Left lung (tissue), 14 donors: ENCODE measurements at places on chromosomes 11 and 22. TPM values are rescaled to one million over a fixed set of nuclear protein-coding genes. Genes with fewer than 3 reads are reported as not detected.

- peak; percentile 43 for DNase-seq
Observed at GRCh38 chr11:64537876-64538275, 53.1 kb upstream of the SLC22A12 start.

- DNase-seq = no peak
Observed at GRCh38 chr22:26981111-26981510, 323.7 kb downstream of the MIAT start.

DNA sequence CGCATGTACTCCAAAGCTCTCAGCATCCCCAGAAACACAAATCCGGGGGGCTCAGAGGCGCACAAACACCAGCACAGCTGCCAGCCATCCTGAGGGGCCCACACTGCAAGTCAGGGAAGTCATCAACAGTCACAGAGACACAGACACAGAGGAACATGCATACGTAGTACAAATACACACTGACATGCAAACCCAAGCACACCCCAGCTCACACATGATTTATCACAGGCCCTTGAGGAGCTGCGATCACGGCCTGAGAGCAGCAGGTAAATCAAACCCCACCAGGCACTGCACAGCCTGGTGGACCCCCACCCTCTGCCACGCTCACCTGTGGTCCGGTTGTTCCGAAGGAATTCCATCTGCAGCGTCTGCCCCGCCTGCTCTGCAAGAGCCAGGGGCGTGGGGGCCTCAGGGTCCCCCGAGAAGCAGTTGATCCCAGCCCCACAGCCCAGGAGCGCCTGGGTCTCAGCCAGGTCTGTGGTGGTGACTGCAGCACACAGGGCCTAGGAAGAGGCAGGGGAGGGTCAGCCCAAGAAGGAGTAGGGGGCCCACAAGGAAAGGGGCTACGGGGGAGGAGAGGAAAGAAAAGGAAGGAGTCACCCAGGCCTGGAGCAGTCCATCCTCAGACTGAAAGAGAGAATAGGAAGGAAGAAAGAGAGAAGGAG is 28.5 kb upstream of the PDE2A start:
- DNase-seq = no peak

- no peak for DNase-seq
Observed at GRCh38 chr11:114158886-114159285, 99.4 kb downstream of the ZBTB16 start.

- DNase-seq = no peak
Observed at GRCh38 chr11:79081471-79082031, 359.3 kb downstream of the TENM4 start.

- no peak for DNase-seq
Observed at GRCh38 chr11:78339945-78340344, 77.7 kb downstream of the GAB2 start.

DNA sequence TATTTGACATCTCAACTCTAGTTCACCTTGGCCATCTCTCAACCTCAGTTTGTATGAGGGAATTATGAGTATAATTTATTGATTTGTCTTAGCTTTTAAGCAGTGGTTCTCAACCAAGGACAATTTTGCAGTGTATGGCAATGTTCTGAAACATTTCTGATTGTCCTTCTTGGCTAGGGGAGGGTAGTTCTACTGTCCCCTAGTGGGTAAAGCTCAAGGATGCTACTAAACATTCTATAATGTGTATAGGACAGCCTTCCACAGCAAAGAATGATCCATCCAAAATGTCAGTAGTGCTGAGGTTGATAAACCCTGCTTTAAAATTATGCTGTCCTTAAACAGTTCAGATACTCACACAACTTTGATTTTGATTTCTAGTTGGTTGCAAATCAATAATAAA is 78.1 kb upstream of the ALKBH3 start:
- no peak for DNase-seq

- no peak for DNase-seq
Observed at GRCh38 chr11:46249938-46250744, 27.3 kb upstream of the CREB3L1 start.

- no peak for DNase-seq
Observed at GRCh38 chr11:115276799-115277198, 227.4 kb downstream of the CADM1 start.

GRCh38 chr11:113847580-113847979 is 27.8 kb downstream of the USP28 start:
- DNase-seq = no peak

GRCh38 chr11:16790486-16791190 is 52.2 kb downstream of the C11orf58 start:
- DNase-seq = no peak

GRCh38 chr11:129023968-129024676 is 81.5 kb upstream of the TP53AIP1 start:
- peak; percentile 69 for DNase-seq

- no peak for DNase-seq
Observed at GRCh38 chr11:48000432-48000831, 20.1 kb downstream of the PTPRJ start.

DNA sequence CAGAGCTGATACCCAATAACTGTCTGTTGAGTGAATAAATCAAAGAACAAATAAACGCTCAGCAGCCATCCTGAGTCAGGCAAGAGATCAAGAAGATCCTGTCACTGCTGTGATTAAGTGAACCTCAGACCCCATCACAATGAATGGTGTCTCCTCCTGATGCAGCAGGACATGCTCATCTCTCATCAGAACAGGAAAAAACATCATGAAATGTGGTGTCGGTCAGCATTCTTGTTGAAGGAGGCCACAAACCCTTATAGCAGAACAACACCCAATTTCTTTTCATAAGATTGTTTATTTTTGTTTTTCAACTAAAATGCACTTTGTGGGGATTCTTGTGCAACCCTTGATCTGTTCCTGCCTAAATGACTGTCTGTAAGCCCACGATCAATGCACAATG is 60.3 kb downstream of the SYTL2 start:
- no peak for DNase-seq

- no peak for DNase-seq
Observed at GRCh38 chr11:113477321-113477720, 2.1 kb upstream of the DRD2 start.

GRCh38 chr11:74257959-74258553 is 53.4 kb downstream of the P4HA3 start:
- DNase-seq = peak; percentile 90

GRCh38 chr11:125079151-125079877 is 16.2 kb downstream of the SLC37A2 start:
- DNase-seq = no peak

DNA sequence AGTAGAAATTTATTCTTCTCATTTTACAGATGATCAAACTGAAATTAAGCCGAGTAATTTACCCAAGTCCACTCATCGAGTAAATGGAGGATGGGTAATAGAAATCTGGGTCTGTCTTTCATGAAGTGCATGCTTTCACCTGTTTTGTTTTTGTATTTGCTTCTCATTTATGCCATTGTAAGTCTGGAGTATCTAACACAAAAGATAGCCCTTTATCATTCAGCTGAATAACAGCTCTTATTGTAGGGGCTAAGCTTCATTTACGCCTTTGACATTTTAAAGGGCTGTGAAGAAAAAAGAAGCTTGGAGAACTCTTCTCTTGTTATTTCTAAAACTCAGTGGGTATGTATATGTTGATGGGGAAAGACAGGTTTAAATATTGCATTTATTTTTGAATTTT is 1196.2 kb upstream of the TENM4 start:
- DNase-seq = no peak

- no peak for DNase-seq
Observed at GRCh38 chr22:42268852-42269410, 1.5 kb downstream of the TCF20 start.

- DNase-seq = no peak
Observed at GRCh38 chr11:103546236-103546635, 437.0 kb downstream of the DYNC2H1 start.

DNA sequence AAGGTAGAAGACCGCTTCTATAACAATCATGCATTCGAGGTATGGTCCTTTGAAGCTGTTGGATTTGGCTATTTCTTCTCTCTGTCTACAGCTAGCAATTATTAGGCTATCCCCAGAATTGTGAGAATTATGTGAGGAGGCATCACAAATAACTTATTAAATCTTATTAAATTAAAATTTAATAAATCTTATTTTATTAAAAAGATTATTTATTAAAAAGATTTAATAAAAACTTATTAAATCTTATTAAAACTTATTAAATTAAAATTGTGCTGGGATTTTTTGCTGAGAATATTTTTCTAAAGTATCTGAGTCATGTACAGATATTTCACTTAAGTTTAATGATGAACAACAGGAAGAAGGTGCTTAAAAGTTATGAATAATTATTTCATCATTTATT is 7.7 kb downstream of the SPA17 start:
- DNase-seq = no peak

DNA sequence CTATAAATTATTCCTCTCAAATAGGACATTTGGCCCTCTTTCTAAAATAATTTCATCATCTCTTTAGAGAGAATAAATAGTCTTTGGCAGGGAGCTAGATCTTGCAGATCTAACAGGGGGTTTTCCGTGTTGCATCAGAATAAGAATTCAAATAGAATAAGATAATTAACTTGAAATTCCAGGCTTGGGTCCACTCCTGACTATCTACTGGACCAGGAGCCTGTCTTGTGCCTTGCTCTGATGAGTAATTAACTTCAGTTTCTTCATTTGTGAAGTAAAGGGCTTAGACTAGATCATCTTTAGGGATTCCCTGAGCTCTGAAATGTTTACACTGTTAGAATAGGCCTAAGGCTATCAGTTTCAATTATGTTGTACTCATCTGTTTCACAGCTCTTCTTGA is 23.5 kb upstream of the TMEM123 start:
- DNase-seq = no peak

- no peak for DNase-seq
Observed at GRCh38 chr11:125086633-125087296, 23.7 kb downstream of the SLC37A2 start.

DNA sequence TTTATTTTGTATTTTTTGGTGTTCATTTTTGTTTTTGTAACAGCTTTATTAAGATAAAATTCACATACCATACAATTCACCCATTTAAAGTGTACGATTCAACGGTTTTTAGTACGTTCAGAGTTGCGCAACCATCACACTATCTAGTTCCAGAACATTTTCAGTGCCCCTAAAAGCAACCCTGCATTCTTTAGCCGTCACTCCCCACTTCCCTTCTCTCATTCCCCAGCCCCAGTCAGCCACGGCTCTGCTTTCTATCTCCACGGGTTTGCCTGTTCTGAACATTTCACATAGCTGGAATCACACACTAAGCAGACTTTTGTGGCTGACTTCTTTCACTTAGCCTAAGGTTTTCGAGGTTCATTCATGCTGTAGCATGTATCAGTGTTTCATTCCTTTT is 9.6 kb upstream of the KCNQ1OT1 start:
- no peak for DNase-seq

DNA sequence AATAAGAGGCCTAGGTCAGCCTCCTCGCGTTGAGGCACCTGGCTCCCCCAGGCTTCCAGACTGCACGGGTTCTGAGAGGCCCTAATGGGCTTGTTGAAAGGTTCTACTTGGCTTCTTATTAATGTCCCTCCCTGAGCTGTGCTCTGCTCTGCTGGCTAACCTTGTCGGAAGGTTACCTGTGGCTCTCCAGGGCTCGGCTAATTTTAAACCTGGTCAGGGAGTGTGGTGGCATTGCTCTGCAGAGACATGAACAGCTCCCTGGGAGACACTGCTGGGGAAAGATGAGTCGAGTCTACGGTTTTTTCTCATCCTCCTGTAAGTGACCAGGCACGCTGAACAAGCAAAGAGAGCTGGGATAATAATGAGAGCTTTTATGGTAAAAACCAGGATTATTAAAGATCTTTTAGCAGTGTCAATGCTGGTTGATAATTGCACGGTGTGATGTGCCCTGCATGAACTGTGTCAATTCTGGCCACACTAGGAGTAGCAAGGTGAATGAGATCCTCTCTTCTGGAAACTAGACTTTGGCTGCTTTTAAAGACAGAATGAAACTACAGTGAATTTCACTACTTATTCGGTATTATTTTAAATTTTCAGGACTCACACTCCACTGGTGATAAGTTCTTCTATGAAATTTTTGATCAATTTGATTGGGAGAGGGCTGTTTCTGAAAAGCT is 70.7 kb downstream of the TEAD1 start:
- no peak for DNase-seq

- DNase-seq = no peak
Observed at GRCh38 chr11:61480994-61481335, 27.6 kb upstream of the LRRC10B start.

- DNase-seq = no peak
Observed at GRCh38 chr11:70421123-70421522, 22.8 kb downstream of the CTTN start.

DNA sequence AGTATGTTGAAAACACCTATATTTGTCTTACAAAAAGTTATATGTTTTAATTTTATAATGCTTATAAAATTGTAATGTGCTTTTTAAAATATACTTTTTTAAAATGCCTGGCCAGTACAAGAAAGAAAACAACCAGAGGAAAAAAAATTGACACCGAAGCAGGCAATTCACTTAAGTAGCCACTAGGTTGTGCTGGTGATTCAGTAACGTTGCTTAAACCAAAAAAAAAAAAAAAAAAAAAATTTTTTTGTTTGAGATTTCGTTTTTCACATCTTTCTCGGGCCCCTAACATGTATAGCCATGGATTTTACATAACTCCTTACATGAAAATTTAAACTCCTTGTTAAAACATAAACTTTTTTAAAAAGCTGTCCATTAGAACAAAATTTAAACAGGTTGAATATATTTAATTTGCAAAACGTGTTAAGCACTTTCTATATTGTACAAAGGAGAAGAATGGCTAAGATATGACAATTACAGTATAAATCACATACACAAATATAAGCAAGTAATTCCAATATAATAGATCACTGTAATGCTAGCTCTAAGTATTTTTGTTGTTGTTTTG is 9.2 kb downstream of the OR8B4 start:
- peak; percentile 8 for DNase-seq

DNA sequence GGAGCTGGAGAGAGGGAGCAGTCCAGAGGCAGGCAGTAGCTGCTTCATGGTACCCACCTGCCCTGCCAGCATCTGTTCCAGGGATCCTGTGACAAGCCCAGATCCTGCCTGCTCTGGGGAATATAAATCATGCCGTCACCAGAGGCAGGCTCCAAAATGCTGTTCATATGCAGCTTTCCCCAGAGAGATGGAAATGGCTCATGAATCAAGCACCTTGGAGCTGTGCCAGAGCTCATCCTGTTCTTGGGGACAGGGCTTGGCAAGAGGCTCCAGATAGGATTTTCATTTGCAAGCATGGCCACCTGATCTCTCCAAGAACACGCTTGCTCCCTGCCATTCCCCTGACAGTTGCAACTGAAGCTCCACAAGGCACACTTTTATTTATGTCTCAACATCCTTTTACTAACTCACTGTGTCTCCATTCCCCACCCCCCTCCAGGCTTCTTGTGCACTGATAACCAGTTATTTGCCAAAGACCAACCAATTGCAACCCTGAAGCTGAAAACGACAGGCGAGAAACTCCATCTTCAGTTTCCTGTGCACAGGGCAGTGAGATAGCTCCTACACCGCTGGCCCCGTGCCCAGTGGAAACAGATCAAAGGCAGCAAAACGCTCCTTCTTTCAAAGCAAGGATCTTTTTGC is 115.8 kb upstream of the PITPNB start:
- peak; percentile 68 for DNase-seq

- DNase-seq = peak; percentile 55
Observed at GRCh38 chr22:25169278-25170031, 30.2 kb upstream of the CRYBB3 start.

SLC22A12 gene
- not detected for total RNA-seq

PHLDA2 gene
- 28.3 TPM for total RNA-seq

FLRT1 gene
- total RNA-seq = 0.18 TPM

IGLL1 gene
- not detected for total RNA-seq

ANO5 gene
- total RNA-seq = 4.6 TPM

NXPE4 gene
- total RNA-seq = not detected

SLC25A18 gene
- 0.26 TPM for total RNA-seq

LIN7C gene
- 25.7 TPM for total RNA-seq

YPEL4 gene
- total RNA-seq = 2.3 TPM

PDGFD gene
- 2.1 TPM for total RNA-seq

ASPHD2 gene
- total RNA-seq = 1.3 TPM

MMP26 gene
- not detected for total RNA-seq

RHOG gene
- total RNA-seq = 57.1 TPM
